Adrenal gland (tissue), 19 donors: ENCODE measurements at places on chromosomes 11 and 22.

- no peak for DNase-seq
Observed at GRCh38 chr11:115677190-115677589, 173.0 kb upstream of the CADM1 start.

DNA sequence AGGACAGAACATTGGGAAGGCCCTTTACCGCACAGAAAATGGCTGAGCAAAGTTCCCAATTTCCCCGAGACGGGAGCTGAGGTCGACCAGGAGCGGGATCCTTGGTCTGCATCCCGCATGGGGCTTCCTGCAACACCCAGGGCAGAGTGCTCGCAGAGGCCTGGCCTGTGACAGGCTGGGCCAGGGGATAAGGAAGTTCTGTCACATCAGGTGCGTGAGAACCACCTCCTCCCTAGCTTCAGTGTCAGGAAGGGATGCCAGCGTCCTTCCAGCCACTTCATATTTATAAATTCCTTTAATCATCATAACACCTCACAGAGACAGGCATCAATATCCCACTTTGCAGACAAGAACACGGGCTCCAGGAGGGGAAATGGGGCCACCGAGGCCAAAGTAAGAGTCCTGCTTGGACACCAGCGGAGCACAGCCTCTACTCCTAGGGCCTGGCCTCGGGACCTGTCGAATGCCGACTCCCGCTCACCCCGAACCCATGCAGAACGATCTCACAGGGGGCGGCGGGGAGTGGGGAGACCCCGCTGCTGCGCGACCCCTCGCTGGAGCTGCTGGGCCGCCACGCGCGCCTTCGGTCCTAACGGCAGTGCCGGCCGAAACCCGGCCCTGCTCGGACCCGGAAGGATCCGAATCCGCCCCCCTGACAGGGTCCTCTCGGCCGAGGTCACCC is 532 bp downstream of the BET1L start:
- DNase-seq: peak; percentile 68

DNA sequence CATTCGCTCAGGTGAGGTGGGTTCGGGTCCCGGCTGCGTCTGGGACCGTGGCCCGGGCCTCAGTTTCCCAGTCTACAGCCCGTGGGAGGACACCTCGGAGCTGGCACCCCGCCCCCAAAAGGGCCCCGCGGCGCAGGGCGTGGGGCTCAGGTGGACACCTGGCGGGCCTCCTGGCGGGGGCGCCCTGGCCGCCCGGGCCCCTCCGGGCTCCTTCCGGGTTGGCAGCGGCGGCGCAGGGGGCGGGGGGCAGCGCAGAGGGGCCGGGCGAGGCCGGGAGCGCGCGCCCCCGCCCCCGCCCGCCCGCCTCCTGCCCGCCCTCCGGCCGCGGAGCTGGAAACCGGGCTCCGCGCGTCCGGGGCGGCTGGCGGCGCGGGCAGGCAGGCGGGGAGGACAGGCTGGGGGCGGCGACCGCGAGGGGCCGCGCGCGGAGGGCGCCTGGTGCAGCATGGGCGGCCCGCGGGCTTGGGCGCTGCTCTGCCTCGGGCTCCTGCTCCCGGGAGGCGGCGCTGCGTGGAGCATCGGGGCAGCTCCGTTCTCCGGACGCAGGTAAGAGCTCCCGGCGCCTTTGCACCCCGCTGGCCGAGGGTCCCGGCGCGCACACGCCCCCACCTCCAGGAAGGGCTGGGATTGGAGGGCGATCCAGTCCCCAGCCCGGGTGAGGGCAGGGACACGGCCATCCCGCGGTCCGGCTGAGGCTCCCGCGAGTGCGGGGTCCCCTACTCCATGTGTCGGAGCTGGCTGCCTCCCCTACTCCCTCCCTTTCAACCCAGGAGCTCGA is at the start of gene EMID1:
Gene EMID1, plus strand, starts transcription at position 303 of the 778 bp plus-strand sequence. Its CDS starts 143 bp downstream, at position 446.
- DNase-seq: peak; percentile 46

DNA sequence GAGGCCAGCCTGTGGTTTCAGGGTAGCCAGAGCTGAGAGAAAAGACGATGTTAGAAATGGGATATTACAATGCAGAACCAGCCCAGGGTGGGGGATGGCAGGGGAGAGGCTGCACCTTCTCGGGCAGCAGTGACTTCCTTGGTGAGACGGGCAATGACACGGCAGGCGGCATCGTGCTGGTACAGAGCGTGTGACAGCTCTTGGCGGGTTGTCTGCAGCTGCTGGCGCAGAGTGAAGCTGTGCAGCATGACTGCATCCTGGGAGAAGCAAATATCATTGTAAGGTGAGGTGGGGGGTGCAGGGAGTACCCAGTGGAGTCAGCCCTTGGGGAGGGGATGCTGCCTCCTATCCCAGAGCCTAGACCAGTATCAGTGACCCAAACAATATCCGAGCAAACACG is 3.8 kb downstream of the PRPF19 start:
- DNase-seq: no peak

DNA sequence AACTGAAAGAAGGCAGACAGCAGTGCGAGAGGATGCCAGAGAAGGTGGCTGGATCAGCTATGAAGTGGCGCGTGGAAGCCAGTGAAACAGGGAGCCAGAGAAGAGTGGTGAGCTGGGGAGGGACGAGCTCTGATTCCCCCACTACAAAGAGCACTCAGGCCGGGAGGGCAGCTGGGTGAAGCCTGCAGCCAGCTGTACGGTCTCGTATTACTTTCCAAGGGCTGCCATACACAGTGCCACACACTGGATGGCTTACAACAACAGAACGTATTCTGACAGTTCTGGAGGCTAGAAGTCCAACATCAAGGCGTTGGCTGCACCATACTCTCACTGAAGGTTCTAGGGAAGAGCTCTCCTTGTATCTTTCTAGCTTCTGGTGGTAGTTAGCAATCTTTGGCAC is 47.1 kb upstream of the WNT11 start:
- no peak for DNase-seq

DNA sequence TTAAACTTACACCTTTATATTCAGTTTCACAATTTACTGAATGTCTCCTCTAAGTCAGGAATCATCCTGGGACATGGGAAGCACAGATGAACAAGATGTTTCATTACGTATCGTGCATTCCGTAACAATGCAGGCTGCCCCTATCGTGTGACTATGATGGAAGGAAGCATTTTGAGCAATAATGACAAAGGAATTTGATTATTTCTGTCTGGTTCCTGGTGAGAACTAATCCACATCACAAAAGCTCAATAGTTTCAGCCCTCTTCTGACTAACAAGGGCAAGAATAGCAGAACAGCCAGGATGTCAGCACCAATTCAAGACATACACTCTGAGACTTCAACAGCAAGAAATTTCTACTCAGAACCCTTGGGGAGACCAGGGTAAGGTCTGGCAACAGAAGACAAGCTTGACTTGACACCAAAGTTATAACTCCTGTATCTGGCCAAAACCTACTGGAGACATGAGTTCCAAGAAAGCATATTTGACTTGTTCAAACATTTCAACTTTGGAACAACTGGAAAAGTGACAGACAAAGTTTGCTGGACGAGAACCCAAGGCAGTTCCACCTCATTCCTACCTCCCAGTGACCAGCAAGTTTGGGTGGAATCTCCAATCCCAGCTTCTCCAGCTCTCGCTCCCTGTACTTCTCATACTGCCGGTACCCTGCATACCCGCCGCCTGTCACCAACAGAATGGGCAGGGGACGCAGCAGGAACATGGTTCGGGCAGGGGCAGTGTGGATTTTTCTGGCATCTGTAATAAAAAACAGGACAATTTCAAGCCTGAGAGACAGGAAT is 14.3 kb downstream of the PISD start:
- DNase-seq: no peak

DNA sequence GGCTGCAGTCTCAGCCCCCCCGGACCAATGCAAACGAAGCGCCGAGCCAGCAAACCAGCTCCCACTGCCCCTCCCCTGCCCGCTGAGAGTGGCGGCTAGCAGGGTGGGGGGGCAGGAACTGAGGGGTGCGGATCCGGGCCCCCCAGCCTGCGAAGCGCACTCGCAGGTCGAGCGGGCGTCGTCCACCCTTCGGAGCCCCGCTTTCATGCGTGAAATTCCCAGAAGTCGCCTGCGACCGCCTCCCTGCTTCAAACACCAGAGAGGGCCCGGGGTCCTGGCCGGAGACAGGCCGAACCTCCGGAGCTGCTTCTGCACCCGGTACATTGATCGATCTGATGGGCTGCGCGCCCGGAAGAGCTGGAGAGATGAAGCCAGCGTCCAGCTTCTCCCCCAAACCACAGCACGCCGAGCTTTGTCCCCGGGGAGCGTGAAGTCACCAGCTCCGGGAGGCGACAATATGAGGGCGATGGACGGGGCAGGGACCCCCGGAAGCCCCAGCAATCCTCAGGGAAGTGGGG is 646 bp upstream of the PATZ1 start:
- peak; percentile 53 for DNase-seq

GRCh38 chr22:28480000-28480715 is 199.5 kb downstream of the TTC28 start:
- no peak for DNase-seq

- DNase-seq: no peak
Observed at GRCh38 chr22:44084044-44084772, 60.1 kb downstream of the PARVB start.

- DNase-seq: peak; percentile 85
Observed at GRCh38 chr11:72041364-72042063, 38.8 kb downstream of the NUMA1 start.

GRCh38 chr11:28383456-28383855 is 275.3 kb downstream of the METTL15 start:
- DNase-seq: no peak

DNA sequence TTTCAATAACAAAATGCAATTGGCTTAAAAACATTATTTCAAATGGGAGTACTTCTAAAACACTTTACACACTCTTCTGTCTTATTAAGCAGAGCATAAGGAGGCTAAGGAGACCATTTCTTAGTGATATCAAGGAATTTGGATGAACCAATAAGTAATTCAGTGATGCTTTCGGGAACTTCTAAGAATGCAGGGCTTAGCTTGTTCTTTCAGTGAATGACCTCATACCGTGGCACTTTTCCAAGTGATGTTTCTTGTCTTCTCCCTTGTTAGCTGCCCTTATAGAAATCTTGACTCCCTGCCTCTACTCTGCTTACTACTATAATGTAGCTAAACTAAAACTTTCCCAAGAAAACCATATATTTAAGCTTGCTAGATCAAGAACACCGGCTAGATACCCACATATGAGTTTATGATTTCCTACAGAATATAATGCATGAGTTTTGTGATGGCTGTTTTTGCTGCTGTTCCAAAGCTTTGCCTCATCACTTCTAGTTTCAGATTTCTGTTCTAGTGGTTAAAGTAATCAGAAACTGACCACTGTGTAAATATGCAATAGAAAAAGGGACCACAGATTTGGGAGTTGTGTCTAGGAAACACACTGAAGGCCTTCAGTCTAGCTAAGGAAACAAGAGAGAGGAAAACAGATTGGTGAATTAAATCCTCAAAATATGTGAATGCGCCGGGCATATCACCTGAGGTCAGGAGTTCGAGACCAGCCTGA is 37.5 kb upstream of the STK33 start:
- DNase-seq: peak; percentile 58

- DNase-seq: no peak
Observed at GRCh38 chr22:45483918-45484499, 18.7 kb upstream of the FBLN1 start.

- no peak for DNase-seq
Observed at GRCh38 chr11:125463590-125464269, 32.3 kb downstream of the FEZ1 start.

- DNase-seq: no peak
Observed at GRCh38 chr11:118200901-118201680, 23.7 kb downstream of the JAML start.

- DNase-seq: no peak
Observed at GRCh38 chr22:21573293-21573734, 5.8 kb downstream of the UBE2L3 start.

- no peak for DNase-seq
Observed at GRCh38 chr11:76716268-76716667, 45.7 kb upstream of the LRRC32 start.

- no peak for DNase-seq
Observed at GRCh38 chr11:60858731-60859464, 3.1 kb upstream of the PTGDR2 start.

GRCh38 chr22:18983120-18983651 is 47.1 kb upstream of the PRODH start:
- DNase-seq: no peak

DNA sequence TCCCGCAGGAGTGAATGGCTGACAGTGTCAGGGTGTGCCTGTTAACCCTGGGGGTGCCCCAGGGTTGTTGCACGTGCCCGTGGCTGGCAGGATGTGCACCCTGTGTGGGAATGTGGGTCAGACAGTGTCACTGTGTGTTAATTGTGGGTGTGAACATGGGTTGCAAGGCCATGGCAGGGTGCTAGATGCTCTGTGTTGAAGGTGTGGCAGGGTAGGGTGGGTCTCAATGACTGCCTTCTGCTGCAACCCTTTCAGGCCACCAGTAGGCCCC is 8.3 kb downstream of the RIN1 start:
- no peak for DNase-seq
